ENCODE measurements at places on chromosomes 12 and 14.

DNA sequence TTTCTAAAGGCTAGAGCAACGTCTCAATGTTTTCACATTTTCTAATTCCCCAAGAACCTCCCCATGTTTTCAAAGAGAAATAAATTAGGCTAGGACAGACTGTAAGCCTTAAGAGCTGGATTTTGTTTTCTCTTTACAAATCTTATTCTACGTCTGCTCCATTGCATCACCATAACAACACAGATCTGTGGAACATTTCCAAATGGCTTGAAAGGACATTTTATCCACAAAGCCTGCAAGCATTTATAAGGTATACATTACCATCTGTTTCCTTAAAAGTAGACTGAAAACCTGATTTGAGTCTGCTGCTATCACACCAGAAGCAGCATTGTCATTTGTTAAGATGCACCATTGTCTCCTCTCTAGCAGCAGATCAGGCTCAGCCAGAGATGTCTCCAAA is 115.3 kb upstream of the PLEKHA5 start:
- DNase-seq, result no peak

DNA sequence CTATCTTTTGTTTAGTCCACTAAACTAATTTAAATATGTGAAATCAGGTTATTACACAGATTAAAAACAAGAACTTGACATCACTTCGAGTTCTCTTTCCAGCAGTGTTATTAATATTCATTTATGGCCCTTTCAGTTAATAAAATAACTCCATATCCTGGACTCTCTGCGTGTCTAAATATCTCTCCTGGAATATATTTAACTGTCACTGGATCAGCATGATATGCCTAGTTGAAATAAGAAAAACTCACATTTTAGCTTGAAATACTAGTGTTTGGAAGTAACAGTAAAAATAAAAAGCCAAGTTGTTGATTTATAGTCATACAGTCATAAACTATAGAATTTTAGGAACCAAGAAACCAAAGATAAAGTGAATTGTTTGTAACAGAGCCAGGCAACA is 45.6 kb downstream of the ABCC9 start:
- DNase-seq, result no peak

DNA sequence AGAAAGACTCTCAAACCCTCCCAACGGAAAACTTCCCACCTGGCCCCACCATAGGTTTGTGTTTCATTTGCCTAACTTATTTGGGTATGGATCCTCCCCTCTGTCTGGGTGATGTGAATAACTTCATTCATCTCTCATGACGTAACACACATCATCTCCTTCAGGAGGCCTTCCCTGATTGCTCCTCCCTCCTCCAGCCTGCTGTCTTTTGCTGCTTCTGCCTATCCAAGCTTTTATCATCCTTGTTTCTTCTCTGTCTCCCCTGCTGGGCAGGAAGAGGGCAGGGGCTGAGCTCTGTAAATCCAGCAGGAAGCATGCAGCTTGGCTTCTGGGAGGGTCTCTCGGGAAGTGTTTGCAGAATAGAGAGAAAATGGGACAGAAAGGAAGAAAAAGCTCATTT is 766.0 kb upstream of the TBX3 start:
- DNase-seq, result no peak

- no peak for DNase-seq
Observed at GRCh38 chr14:50363714-50364111, 33.0 kb downstream of the CDKL1 start.

DNA sequence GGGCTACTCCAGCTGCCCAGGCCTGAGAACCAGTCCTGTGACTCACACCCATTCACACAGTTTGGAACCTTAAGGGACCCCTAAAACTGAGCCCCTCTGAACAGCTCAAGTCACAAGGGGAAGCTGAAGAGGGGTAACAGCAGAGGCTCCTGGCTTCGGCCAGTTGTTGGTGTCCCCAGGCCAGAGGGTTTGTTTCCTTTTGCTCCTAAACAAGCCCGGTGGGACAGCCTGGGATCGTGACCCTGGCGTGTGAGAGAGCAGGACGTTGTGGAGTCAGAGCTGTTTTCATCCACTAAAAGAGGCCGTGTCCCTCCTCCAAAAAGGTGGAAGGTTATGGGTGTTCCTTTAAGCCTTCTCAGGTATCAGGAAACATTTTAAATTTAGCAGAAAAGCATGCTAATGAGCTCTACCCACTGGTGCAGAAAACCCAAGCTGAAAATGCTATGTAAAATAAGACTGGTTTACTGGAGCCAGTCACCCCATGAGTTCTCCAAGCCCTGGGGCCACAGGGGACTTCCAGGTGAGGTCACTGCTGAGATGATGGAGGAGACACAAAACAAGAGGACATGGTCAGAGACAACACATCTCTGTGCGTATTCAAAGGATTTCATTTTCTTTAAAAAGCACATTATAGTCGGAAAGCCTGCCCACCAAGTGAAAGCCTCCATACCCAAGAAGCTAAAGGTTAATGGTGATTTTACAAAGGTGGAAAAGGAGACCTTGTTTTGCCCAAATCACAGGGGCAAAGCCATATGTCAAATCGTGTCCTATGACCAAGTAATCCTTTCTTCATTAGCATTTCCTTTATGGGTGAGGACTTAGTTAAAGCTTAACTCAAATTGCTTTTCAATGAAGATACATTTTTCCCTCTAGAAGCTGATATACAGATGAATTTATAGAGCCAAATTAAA is 14.1 kb downstream of the PRKAB1 start:
- no peak for DNase-seq

DNA sequence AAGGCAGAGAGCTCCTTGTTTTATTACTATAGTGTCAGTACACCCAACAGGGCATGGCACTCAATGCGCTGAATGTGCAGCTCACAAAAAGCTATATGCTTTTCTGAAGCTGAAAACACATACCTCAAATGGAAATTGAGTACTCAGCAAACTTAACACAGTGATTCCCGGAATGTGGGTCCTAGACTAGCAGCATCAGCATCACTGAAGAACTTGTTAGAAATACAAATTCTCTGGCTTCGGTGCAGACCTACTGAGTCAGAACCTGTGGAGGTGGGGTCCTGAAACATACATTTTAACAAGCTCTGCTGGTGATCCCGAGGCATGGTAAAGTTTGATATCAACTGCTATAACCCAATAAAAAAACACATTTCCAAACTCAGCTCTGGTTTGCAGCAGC is 14.9 kb downstream of the RERG start:
- DNase-seq, result no peak

DNA sequence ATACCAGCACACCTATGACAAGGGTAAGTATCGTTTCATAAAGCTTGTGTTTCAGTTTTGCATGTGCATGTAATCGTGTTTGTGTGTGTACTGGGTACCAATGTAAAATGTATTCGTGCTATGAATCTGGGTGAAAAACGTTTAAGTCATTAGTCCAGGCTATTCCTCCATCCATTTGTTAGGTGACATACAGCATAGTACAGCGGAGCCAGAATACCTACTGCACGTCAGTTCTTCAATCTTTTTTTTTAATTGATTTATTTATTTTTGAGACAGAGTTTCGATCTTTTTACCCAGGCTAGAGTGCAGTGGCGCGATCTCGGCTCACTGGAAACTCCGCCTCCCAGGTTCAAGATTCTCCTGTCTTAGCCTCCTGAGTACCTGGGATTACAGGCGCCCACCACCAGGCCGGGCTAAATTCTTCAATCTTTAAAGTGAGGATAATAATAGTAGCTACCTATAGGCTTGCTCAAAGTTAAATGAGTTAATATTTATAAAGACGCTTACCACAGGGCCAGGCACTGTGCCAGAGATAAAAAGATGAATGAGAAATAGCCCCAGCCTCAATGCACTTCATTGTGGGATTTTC is 661 bp upstream of the RPS26 start:
- no peak for DNase-seq

- no peak for DNase-seq
Observed at GRCh38 chr14:21454843-21455544, 929 bp downstream of the CHD8 start.

DNA sequence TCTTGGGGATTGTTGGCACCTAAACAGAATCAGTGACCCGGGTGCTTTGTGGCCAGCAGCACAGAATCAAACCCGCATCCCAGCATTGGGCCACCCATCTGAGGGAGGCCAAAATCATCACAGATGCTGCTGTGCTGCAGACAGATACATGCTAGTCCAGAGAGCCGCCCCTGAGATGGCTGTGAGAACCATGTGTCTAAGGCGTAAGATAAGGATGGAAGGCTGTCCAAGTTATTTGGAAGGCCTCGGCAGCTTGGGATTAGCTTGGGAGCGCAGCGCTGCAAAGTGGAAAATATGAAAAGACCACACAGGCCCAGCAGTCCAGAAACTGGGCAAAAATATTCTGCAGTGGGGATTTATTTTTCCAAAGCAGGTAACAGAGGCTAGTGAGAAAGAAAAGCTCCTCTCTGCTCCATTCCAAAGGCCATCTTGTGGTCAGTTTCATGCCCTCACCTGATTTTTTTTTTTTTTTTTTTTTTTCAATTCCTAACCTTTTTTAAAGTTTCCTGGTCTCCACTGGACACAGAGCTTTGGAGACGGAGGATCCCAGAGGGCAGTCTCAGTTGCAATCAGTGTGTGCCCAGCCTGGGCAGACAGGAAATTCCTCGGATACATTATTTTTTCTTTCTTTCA is 178.9 kb upstream of the BCL2L14 start:
- DNase-seq, result no peak

GRCh38 chr12:95130096-95130495 is 56.7 kb upstream of the NR2C1 start:
- no peak for DNase-seq

DNA sequence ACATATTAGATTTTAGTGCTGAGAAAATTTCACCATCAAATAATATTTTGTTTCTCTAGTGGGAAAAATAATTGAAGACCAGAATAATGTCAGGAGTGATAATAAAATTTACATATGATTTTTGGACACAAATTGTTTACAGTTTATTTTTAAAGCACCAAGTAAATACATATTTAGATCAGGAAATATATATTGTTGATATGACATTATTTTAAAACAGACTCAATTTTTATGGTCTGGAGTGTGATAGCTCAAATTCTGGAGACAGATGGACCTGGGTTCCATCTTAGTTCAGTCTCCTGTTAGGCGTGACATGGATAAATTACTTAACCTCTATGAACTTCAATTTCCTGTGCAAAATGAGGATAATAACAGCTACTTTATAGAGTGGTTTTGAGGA is 135.4 kb downstream of the TPH2 start:
- DNase-seq, result no peak

- DNase-seq, result peak; percentile 61
Observed at GRCh38 chr12:127145929-127146789, 1120.8 kb upstream of the TMEM132C start.

DNA sequence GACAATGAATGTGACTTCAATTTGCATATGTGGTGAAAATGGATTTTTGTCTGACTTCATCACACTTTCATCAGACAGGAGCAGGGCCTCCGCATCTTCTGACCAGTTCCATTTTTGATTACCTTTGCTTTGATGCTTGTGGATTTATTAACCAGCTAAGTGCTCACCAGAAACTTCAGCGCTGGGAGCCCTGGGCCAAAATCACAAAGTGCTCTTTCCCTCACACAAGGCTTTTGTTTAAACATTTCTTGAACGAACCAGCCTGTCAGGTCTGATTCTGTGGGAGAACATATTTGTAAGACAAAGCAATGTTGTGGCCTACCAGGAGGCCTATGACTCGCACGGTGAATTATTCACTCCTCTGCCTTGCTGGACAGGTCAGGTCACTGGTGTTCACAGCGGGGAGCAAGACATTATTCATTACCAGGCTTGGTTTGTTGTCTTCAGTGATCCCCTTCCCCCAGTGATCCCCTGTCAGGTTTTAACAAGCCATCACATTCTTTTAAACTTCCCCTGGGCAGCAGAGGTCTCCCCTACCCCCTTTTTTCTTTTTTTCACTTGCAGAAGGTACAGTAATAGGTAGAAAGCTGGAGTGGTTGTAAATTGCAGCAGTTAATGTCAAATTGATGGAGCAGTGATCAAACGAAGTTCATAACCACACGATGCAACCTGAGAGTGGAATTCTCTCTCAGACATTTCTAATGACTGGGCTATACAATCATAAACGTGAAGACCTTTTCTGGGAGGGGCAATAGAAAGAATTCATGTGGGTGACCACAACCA is 167.5 kb upstream of the PRICKLE1 start:
- no peak for DNase-seq

GRCh38 chr12:92332552-92332951 is 186.9 kb upstream of the BTG1 start:
- DNase-seq, result no peak

DNA sequence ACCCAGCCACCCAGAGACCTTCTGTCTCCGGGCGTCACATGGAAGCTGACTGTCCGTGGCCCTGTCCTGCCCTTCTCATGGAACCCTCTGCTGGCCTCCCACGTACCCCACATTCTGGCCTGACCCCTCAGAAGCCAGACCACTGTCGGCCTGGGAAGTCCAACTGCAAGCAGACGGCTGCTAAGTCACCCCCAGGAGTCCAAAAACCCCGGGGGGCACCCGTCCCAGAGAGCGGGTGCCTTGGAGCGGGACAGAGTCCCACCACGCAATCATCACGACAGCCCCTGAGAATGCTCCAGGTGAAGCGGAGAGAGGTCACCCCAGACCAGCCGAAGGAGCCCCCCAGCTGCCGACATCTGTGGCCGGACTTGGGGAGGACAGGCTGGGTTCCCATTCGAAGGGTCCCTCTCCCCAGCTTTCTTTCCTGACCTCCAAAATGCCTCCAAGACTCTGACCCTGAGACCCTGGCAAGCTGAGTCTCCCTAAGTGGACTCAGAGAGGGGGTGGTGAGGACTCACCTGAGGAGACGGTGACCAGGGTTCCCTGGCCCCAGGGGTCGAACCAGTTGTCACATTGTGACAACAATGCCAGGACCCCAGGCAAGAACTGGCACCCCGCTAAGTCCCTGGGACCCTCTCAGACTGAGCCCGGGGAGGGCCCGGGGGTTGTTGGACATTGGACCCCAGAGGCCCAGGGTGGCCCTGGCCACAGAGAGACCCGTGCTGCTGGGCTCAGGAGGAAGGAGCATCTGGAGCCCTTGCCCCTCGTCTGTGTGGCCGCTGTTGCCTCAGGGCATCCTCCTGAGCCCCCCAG is 337.1 kb downstream of the TMEM121 start:
- no peak for DNase-seq

GRCh38 chr12:12979731-12980259 is 20.3 kb downstream of the HEBP1 start:
- no peak for DNase-seq

DNA sequence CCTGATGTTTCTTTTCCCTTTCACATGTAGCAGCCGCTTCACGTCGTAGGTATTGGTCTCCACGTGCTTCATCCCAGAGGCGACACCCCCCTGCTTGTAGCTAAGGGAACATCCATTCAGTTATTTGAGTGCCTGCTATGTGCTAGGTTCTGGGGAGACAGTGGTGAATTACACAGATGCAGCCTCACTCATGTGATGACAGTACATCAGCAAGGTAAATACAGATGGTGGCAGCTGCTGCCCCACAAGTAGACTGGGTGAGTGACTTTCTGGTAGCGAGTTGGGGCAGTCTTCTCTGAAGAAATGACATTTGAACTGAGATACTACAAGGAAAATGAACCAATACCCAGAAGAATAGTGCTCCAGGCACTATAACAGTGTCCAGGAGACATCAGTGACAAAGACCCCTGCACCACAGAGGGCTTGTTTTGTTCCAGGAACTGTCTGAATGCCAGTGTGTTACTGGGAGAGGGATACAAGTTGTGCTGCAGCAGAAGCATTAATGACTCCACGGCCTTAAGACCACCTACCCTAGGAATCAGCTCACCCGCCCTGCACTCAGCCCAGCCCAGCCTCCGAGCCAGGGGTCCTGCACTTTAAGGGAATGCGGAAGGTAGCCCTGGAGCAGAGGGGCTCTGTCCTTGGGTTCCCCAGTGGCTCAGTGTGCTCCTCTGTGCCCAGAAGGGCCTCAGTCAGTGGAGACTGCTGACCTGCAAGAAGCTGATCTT is 7.3 kb downstream of the AVIL start:
- no peak for DNase-seq
